ENCODE measurements at places on chromosomes 2 and 18.

DNA sequence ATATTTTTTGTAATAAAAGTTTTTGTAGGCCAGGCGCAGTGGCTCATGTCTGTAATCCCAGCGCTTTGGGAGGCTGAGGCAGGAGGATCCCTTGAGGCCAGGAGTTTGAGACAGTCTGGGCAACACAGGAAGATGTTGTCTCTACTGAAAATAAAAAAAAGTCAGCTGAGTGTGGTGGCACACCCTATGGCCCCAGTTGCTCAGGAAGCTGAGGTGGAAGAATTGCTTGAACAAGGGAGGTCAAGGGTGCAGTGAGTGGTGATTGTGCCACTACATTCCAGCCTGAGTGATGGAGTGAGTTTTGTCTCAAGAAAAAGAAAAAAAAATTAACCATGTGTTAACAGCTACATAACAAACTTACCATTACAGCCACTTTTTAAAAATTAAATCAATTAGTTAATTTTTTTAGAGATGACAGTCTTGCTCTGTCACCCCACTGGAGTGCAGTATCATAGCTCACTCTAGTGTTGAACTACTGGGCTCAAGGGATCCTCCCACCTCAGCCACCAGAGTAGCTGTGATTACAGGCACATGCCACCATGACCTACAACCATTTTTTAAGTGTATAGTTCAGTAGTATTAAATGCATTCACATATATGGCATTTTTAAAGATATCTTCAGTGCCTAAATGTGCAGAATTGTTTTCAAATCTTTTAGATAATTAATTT lies 67.2 kb upstream of the ACYP2 start:
- no peak for DNase-seq

DNA sequence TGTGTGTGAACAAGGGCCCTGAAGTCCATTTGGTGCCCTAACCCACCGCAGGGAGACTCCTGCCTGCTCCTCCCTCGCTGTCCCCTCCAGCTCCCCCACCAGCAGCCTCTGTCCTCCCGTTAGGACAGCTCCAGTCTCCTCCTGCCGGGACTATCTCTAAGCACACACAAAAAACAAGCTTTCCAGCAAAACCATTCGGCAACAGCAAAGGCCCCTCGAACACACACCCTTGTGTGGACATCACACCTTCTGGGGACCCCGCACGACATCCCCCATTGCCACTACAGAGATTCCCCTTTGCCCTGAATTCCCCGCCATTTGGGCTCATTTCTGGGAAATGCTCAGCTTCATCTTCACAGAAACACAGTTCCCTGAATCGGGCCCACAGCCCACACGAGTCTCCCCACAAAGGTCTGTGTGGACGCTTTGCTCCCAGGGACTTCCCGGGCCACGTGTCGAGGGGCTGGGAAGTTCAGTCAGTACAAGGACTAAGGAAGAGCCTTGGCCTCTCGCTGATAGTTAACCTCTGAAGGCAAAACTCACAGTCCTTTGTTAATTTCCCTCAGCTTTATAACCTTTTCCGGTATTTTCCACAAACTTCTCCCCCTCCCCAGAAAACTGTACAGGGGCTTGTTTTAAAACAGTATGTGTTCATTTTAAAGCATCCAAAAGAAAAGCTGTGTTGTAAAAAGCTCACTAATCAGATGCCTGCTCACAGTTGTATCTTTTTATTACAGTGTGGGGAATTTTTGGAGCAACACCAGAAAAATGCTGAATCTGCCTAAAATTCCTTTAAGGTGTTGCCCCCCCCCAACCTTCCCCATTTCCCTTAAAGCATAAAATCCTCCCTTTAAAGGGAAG lies 25.9 kb downstream of the SMAD7 start:
- no peak for DNase-seq

DNA sequence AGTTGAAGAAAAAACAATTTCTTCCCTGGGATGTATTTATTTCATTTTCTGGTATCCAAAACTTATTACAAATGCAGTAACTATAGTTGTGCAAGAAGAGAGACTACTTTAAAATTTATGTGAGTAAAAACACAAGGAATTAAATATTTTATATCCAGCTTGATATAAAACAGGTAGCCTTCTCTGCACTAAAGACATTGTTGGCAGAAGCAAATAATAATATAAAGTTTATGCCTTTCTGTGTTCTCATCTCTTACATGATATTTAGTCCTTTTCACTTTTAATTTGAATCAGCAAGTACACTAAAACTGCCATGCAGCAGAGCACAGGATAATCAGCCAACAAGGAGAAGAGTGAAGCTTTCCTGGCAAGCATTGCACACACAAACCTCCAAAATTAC lies 352.7 kb downstream of the ARL6IP6 start:
- no peak for DNase-seq

GRCh38 chr18:57231864-57232263 lies 85.0 kb downstream of the BOD1L2 start:
- no peak for DNase-seq

All from NCI-H1930 (cell line).